Neural crest cell (in vitro differentiated cells): ENCODE measurements at places on chromosomes 7 and 10. TPM values are rescaled to one million over a fixed set of nuclear protein-coding genes. Genes with fewer than 3 reads are reported as not detected.

- DNase-seq: no peak
These were observed 13.6 kb upstream of the SMC3 start for GRCh38 chr10:110553905-110554304.

The RTKN2 gene
- 27.5 and 29.2 TPM in 2 replicates for total RNA-seq

DNA sequence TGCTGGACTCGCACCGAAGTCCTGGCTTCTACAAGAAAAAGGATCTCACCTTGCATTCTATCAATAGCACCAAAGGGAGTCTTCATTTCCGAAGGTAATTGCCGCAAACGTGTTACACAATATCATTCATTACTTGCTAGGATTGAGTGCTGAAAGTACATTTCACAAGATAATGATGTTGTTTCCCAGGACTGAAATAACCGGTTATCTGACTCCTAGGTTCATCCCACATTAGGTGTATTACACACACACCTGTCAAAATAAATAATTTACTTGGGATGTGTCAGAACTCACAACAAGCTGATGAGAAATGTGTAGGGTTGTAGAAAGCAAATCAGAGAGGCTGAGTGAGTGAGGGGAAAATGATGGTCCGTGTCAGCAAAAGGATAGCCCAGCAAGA lies 219.4 kb upstream of the RHOBTB1 start:
- no peak for DNase-seq

The ANKRD61 gene
- total RNA-seq: 0.70 and 0.80 TPM in 2 replicates

The CLDN3 gene
- 0.19 TPM in 1 of 2 replicates, not detected in the other for total RNA-seq

DNA sequence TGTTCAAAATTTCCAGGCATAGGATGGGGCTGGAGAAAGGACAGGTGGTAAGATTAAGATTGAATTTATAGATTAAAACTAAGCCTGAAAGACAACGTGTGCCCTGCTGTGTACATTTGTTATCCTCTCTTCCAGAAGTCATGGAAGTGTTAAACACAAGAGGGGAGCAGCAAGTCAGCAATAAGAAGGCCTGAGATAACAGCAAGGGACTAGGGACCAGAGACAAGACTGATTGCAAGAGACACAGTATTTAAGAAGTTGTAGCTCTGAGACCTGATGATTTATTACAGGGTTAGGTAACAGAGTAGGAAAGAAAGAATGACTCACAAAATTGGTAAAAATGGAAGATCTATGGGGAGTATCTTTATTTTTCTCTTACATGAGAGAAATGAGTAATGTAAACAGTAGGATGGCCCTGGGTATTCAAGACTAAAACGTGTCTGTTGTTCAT lies 55.7 kb upstream of the COL1A2 start:
- DNase-seq: no peak

The PRLHR gene
- total RNA-seq: not detected in 2 replicates

The BLOC1S2 gene
- 32.9 and 37.5 TPM in 2 replicates for total RNA-seq

The TMEM196 gene
- total RNA-seq: 0.55 and 0.65 TPM in 2 replicates

The DPYSL4 gene
- total RNA-seq: 145 and 155 TPM in 2 replicates

The CLRN3 gene
- total RNA-seq: not detected in 2 replicates

The REEP3 gene
- 33.7 and 36.7 TPM in 2 replicates for total RNA-seq

DNA sequence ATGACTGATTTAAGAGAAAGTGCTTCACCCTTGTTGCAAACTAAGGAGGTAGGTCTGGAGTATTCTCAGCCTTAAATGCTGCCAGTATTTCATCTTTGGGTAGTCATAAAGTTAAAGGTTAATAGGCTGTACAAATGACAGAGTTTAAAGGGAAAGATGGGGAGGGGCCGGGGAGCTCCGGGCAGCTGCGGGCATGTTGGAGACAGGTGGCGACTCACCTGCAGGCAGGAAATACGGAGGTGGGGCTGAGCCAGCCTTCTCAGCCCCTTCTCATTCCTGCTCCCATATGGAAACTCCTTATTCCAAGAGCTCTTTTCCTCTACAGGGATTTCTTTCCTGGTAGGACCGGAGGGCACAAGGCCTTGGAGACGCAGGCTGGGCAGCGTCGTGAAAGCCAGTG lies 31.8 kb upstream of the HMX3 start:
- DNase-seq: no peak

The RAPGEF5 gene
- 5.4 and 6.0 TPM in 2 replicates for total RNA-seq

- DNase-seq: no peak
These were observed 1.2 kb upstream of the NOM1 start for GRCh38 chr7:156948361-156948760.

GRCh38 chr10:17475661-17476060 lies 21.3 kb upstream of the ST8SIA6 start:
- DNase-seq: no peak

- DNase-seq: no peak
These were observed 128.4 kb downstream of the RGS10 start for GRCh38 chr10:119414081-119414611.

DNA sequence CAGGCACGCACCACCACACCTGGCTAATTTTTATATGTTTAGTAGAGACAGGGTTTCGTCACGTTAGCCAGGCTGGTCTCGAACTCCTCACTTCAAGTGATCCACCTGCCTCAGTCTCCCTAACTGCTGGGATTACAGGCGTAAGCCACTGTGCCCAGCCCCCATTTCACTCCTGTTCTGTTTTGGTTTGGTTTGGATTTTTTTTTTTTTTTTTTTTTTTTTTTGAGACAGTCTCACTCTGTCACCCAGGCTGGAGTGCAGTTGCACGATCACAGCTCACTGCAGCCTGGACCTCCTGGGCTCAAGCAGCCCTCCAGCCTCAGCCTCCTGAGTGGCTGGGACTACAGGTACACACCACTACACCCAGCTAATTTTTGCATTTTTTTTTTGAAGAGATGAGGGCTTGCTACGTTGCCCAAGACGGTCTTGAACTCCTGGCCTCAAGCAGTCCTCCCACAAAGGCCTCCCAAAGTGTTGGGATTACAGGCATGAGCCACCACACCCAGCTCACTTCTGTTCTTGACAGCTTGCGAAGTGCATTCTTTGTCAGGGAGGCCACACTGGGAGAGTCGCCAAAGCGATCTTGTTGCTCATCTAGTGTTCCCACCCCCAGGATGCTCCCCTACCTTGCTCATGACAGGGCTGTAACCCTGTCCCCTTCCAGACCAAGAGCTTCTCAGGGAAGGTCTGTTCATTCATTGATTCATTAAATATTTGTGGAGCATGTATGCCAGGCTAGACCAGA lies 229.1 kb downstream of the CUX1 start:
- no peak for DNase-seq

- DNase-seq: peak; percentile 61
These were observed 118.2 kb downstream of the JAZF1 start for GRCh38 chr7:28062197-28062991.

DNA sequence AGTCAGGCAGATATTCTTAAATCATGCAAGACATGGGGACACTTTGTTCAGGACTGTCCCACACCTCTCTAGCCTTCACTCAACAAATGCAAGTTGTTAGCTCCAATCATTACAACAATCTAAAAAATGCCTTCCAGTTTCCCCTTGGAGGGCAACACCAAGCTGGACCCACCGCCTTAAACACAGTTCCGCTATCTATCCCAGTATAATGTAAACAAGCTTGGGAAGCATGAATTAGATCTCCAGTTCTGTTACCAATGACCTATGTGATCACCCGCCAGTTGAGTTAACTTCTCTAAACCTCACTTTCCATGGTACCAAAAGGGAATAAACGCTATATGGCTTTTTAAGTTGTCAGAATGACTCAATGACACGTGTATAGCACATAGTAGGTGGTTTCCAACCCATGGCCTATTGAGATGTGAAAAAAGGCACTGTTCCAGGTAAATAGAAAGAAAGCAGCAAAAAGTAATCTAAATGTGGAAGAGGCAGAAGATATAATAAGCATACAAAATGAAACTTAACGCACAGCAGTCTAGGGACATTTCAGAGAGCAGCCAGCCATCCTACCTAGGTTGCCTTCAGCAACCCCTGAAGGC lies 2.4 kb upstream of the REEP3 start:
- no peak for DNase-seq

The CNPY4 gene
- total RNA-seq: 27.7 and 27.9 TPM in 2 replicates

DNA sequence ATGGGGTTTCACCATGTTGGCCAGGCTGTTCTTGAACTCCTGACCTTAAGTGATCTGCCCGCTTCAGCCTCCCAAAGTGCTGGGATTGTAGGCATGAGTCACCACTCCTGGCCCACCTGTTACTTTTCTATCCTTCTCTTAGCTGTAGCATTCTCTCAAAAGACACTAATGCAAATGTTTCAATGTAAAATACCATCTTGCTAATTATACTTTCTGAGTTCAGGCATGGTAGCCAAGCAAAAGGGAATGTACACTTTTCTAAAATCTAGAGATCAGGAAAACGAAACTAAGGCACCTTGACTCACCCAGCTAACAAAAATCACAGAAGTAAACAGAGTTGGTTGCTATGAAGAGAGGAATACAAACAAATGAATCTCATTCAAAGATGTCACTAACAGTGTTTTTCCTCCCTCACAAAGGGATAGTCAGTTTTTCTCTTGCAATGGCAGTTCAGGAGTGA lies 401.0 kb upstream of the NRP1 start:
- no peak for DNase-seq

The CNNM1 gene
- 1.6 and 2.0 TPM in 2 replicates for total RNA-seq
